ENCODE measurements at places on chromosomes 3 and 15. TPM values are rescaled to one million over a fixed set of nuclear protein-coding genes. Genes with fewer than 3 reads are reported as not detected.
A peak's percentile ranks its signal among the peaks of the same experiment; 100 is the strongest.

CYP19A1 gene
- 0.26 TPM for total RNA-seq

CACNA2D2 gene
- total RNA-seq: 1.3 TPM

EIF4E3 gene
- total RNA-seq: 8.2 TPM

DNA sequence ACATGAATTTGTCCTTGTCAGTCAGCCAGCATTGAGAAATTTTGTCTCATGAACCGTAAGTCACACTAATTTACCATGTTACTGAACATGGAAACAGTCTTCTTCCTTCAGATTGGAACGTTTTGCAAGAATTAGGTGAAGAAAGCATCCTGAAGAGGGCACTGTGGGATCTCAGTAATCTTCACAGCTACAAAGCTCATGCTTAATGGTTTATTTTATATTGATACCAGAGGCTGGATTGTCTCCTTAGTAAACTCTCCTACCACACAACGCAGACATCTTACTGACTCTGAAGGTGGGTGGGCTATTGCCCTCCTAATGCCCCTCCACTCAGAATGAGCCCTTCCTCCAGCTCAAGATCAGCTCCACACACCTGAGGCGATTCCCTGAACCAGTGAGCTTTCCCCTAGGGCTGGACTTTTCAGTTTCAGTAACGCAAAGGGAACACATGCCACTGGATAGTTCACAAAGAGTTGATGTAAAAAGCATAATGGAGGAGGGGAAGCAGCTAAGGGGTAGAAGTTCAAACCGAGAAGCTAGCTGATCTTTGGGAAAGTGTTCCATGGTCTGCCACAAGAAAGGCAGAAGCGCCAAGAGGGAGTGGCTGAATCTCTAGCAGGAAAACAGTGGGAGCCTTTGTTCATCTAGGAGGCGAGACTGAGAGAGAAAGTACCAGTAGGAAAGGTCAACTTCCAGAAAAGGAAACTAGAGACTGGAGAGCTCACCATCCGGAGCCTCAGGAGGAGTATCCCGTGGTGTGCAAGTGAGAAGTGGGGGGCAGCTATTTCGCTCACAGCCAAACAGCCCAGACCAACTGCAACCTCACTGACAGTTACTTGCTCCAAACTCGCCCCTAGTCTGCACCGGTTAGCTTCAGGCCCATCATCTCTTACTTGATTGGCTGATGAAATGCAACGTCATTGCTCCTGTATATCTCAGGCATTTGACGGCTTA, at the start of gene SLC9C1:
TSS of gene SLC9C1 (minus strand) at position 849 of the 954 bp plus-strand sequence. CDS start 7,425 bp downstream, outside the sequence.
- peak; percentile 67 for DNase-seq

DNA sequence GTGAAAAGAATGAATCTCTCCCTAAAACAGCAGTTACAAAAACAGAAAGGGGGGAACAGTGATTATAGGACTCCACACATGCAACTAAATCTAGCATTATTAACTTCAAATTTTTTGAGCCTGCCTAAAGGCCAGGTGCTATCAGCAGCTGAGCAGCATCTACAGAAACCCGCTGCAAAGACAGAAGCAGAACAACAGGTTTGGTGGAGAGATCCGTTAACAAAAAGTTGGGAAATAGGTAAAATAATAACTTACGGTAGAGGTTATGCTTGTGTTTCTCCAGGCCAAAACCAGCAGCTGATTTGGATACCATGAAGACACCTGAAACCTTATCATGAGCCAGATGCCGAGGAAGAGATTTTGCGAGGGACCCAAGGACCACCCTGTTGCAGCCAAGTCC, 201.6 kb upstream of the UBE3A start:
- no peak for DNase-seq

- no peak for DNase-seq
Observed at GRCh38 chr3:12439161-12439940, 44.9 kb upstream of the TSEN2 start.

GRCh38 chr3:44114142-44114541, 127.5 kb upstream of the TOPAZ1 start:
- peak; percentile 70 for DNase-seq

- DNase-seq: no peak
Observed at GRCh38 chr3:72427624-72428023, 420.6 kb downstream of the SHQ1 start.

- DNase-seq: peak; percentile 55
Observed at GRCh38 chr3:173397161-173398110, at the start of gene NLGN1. NLGN1 (plus strand) TSS chr3:173397744.

- no peak for DNase-seq
Observed at GRCh38 chr3:178677961-178678360, 141.7 kb downstream of the KCNMB2 start.

All from body of pancreas (tissue), 4 donors.